ENCODE measurements at places on chromosomes 13 and 19.

DNA sequence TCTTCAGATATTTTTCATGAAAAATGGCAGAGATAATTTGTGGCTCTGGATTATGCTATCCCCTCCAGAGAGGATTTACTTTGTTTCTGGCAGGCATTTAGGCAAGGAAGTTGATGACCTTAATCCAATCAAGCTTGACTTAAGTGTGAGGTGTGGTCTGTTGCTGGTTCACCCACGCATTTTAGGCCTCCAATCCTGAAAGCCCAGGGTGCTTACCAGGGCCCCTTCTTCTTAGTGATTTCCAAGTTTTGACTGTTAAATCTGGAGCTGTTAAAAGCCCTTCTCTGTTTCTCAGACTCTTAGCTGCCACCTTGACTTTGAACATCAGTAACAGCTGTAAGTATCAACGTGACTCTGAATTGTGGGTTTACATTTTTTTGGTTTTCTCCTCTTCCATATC, 161.8 kb downstream of the DNAJC15 start:
- no peak for DNase-seq

- no peak for DNase-seq
Observed at GRCh38 chr13:31043957-31044356, 111.5 kb downstream of the TEX26 start.

- no peak for DNase-seq
Observed at GRCh38 chr13:75550159-75550567, 572 bp downstream of the UCHL3 start.

DNA sequence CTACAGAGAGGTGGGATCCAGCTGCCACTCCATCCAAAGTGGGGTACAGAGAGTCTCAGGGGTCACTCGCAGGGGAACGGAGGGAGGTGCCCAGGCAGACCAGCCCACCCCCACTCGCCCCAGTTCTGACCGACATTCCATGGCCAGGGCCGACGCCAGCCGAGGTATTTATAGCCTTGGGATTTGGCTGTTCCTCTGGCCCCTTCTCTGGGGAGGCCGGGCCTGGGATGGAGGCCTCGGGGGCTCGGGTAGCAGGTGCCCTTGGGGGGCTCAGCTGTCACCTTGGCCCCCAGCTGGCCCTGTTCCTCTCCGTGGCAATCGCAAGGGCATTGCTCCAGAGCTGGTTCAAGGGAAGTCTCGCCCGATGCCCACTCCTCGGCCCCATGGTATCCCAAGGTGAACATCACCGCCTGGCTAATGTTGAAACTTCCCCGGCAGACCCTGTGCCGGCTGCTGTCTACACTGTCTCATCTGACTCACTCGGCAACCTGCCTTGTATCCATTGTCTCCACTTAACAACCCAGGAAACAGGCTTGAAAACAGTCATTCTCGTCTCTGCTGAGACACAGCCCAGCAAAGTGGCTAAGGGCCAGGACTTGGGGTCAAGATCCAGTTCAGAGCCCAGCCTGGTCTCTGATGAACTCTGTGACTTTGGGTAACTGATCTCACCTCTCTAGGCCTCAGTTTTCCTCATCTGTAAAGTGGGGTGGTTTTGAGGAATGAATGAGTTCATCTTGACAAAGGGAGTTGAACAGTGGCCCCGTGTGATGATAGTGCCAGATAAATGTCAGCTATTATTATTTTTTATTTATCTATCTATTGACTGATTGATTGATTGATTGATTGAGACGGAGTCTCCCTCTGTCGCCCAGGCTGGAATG, 9.7 kb downstream of the PRKACA start:
- DNase-seq, result no peak

Measured in right kidney (tissue), 9 donors.